Esophagus muscularis mucosa (tissue), 4 donors: ENCODE measurements at places on chromosomes 13 and 19. TPM values are rescaled to one million over a fixed set of nuclear protein-coding genes. Genes with fewer than 3 reads are reported as not detected.

IGFL2 gene
- total RNA-seq = not detected

FGF22 gene
- 2.0 TPM for total RNA-seq

GRCh38 chr19:7268705-7269098 is 25.5 kb downstream of the INSR start:
- no peaks in the 10 kb centered on the region for H3K27me3 ChIP-seq
- peaks cover 44% of the 10 kb centered on the region for H3K4me1 ChIP-seq
- no peak for DNase-seq
- no peak overlapping the region for H3K4me3 ChIP-seq
- H3K27ac ChIP-seq = no peak overlapping the region

FSD1 gene
- total RNA-seq = 0.50 TPM

GRCh38 chr19:32471095-32471494 is 65.5 kb downstream of the DPY19L3 start:
- no peak overlapping the region for H3K27ac ChIP-seq
- no peaks in the 10 kb centered on the region for H3K27me3 ChIP-seq
- H3K36me3 ChIP-seq = no peaks in the 10 kb centered on the region
- no peak overlapping the region for H3K4me3 ChIP-seq

GRCh38 chr13:98987275-98987674 is 9.4 kb upstream of the DOCK9 start:
- no peak overlapping the region for H3K27ac ChIP-seq
- no peaks in the 10 kb centered on the region for H3K27me3 ChIP-seq
- H3K4me3 ChIP-seq = no peak overlapping the region
- DNase-seq = no peak
- H3K4me1 ChIP-seq = peaks cover 56% of the 10 kb centered on the region
- H3K36me3 ChIP-seq = no peaks in the 10 kb centered on the region

MCF2L gene
- 38.6 TPM for total RNA-seq

LYPD3 gene
- 0.99 TPM for total RNA-seq

PMIS2 gene
- total RNA-seq = not detected

NTN5 gene
- total RNA-seq = 0.17 TPM

- peaks cover 72% of the 10 kb centered on the region for H3K4me1 ChIP-seq
- peaks cover 25% of the 10 kb centered on the region for H3K36me3 ChIP-seq
- H3K27me3 ChIP-seq = no peaks in the 10 kb centered on the region
- peak; percentile 95 for DNase-seq
- H3K4me3 ChIP-seq = peak overlapping the region; percentile 67
- H3K27ac ChIP-seq = peak overlapping the region; percentile 89
Measured at GRCh38 chr19:41225238-41226052, 6.4 kb downstream of the AXL start.

DNA sequence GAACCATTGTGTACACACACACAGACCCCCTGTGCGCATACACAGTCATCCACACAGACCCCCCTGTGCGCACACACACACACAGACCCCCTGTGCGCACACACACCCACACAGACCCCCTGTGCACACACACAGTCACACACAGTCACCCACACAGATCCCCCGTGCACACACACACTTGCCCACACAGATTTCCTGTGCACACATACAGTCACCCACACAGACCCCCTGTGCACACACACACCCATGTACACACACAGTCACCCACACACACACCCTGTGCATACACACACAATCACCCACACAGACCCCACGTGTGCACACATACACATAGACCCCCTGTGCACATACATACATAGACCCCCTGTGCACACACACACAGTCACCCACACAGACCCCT is 106.1 kb downstream of the HSPH1 start:
- no peak for DNase-seq
- H3K27ac ChIP-seq = no peak overlapping the region
- no peaks in the 10 kb centered on the region for H3K27me3 ChIP-seq
- H3K36me3 ChIP-seq = no peaks in the 10 kb centered on the region
- no peaks in the 10 kb centered on the region for H3K4me1 ChIP-seq

DNA sequence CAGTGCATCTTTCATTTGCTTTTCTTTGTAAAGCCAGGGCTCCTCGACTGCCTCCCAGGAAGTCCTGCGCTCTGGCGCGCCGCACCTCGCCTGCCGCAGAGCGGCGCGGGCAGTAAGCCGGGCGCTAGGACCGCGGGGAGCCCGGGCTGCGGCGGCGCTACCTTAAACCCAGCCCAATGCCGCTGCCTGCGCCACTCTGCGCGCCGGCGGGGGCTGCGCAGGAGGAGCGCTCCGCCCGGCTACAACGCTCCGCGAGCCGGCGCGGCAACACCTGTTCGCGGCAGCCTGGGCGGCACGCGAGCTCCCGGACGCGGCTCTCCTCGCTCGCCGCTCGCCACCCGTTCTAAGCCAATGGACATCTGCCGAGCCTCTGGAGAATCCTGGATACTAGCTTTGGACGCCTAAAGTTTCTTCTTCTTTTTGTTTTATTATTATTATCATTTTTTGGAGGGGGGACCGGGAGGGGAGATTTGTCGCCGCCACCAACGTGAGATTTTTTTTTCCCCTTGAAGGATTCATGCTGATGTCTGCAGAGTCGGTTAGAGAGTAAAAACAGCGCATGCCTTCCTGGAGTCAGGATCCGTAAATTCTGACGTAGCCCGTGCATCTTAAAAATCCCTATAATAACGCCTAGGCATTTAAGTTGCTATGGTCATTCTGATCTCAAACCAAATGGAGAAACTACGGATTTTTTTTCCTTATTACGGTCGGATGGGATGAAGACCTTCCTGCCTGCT is at the start of gene FGF9:
Gene FGF9, plus strand, starts transcription at position 191 of the 737 bp plus-strand sequence. CDS start 840 bp downstream, outside the sequence.
- peak within 1 kb of the TSS; percentile 66 for H3K4me3 ChIP-seq
- no peaks in the 10 kb centered on the region for H3K36me3 ChIP-seq
- DNase-seq = no peak
- H3K4me1 ChIP-seq = peaks cover 75% of the 10 kb centered on the region

MCEMP1 gene
- total RNA-seq = not detected

DNA sequence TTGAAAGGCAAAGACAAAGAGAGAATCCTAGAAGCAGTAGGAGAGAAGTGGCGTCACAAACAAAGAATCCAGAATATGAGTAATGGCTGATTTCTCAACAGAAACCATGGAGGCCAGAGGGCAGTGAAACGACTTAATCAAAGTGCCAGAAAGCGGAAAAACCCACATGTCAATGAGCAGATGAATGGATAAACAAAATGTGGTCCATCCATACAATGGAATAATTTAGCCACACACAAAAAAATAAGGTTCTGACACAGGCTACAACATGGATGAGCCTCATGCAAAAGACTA is 52.2 kb upstream of the RANBP3 start:
- no peaks in the 10 kb centered on the region for H3K27me3 ChIP-seq
- no peaks in the 10 kb centered on the region for H3K4me1 ChIP-seq
- H3K27ac ChIP-seq = no peak overlapping the region
- H3K36me3 ChIP-seq = peaks cover 16% of the 10 kb centered on the region
- no peak overlapping the region for H3K4me3 ChIP-seq
- DNase-seq = no peak

DNA sequence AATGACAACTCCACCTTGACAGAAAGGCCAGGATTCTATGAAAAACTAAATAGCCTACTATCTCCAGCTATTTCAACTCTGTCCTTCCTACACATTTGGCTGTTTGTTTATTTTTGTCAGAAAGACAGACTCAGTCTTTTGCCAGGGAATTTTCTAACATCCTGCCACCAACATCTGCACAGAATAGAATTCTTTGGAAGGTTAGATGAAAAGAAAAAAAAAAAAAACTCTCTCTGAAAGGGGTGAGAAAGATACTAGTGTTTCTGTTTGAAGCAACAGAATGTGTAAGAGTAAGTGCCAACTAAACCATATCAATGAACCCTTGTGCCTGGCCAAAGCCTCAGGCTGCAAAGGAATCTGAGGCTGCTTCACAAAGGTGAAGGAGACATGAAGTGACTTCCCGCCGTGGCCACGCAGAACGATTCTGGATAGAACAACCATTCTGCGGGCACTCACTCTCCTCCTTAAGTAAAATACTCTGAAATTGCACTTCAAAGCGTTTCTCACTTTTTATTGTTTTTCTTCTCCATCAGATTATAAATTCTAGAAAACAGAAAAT is 498.2 kb downstream of the IRS2 start:
- no peak overlapping the region for H3K4me3 ChIP-seq
- no peak overlapping the region for H3K27ac ChIP-seq
- H3K4me1 ChIP-seq = no peaks in the 10 kb centered on the region
- no peaks in the 10 kb centered on the region for H3K36me3 ChIP-seq
- H3K27me3 ChIP-seq = no peaks in the 10 kb centered on the region

GRCh38 chr19:9406798-9407352 is 28.5 kb downstream of the ZNF266 start:
- DNase-seq = no peak
- no peaks in the 10 kb centered on the region for H3K27me3 ChIP-seq
- peaks cover 2% of the 10 kb centered on the region for H3K36me3 ChIP-seq

YJU2 gene
- 27.5 TPM for total RNA-seq

GRCh38 chr13:102838982-102839381 is 6.8 kb upstream of the ERCC5 start:
- no peak overlapping the region for H3K4me3 ChIP-seq
- DNase-seq = no peak
- peaks cover 12% of the 10 kb centered on the region for H3K36me3 ChIP-seq
- no peaks in the 10 kb centered on the region for H3K27me3 ChIP-seq
- H3K27ac ChIP-seq = no peak overlapping the region

DNA sequence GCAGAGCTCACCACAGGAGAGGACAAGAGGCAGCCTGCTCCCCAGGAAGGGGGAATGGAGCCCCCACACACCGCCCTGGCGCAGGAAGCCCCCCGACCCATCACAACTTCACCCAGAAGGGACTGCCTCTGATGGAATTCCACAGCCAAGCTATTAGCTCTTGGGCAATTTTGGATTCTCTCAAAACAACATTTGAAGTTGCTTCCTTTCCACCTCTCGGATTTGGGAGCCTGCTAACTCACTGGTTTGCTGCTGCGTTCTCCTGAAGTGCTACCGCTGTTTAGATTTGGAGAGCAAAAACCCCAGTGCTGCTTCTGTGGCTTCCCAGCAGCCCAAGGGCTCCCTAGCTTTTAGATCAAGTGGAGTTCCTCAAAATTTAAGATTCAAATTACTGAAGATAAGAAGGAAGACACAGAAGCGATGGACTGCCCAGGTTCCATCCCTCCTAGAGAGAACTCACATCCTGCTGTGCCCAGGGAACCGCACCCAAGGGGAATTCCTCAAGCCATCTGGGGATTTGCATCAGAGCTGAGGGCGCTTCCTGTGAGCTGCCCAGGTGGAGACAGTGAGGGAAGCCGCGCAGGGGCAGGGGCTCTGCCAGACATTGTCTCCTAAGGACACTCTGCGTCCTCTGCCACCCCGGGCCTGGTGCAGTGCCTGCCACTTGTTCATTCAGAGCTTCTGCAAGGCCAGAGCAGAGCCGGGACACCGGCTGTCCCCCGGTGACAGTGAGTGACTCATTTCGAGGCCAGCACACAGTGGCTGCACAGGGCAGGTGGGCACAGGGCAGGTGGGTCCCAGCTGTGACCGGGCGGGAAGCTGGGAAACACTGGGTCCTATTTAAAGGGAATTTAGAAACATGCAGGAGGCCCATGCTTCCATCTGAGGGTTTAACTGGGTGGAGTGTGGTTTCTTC is 45.5 kb downstream of the COL4A1 start:
- peak overlapping the region; percentile 80 for H3K27ac ChIP-seq
- no peak overlapping the region for H3K4me3 ChIP-seq

PPP5C gene
- total RNA-seq = 61.5 TPM

ZNF540 gene
- total RNA-seq = 5.4 TPM

DNA sequence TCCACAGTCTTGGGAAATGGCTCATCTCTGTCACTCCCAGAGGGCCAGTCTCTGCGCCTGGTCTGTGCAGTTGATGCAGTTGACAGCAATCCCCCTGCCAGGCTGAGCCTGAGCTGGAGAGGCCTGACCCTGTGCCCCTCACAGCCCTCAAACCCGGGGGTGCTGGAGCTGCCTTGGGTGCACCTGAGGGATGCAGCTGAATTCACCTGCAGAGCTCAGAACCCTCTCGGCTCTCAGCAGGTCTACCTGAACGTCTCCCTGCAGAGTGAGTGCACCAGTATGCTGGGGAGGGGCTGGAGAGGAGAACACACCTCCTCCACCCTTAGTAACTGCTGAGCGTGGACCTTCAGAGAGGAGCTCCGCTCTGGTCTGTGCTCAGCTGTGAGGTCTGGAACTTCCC is 2.3 kb downstream of the SIGLEC9 start:
- no peaks in the 10 kb centered on the region for H3K4me1 ChIP-seq
- H3K4me3 ChIP-seq = peak overlapping the region; percentile 32
- H3K27ac ChIP-seq = no peak overlapping the region
- H3K27me3 ChIP-seq = no peaks in the 10 kb centered on the region

CBLC gene
- not detected for total RNA-seq

DNA sequence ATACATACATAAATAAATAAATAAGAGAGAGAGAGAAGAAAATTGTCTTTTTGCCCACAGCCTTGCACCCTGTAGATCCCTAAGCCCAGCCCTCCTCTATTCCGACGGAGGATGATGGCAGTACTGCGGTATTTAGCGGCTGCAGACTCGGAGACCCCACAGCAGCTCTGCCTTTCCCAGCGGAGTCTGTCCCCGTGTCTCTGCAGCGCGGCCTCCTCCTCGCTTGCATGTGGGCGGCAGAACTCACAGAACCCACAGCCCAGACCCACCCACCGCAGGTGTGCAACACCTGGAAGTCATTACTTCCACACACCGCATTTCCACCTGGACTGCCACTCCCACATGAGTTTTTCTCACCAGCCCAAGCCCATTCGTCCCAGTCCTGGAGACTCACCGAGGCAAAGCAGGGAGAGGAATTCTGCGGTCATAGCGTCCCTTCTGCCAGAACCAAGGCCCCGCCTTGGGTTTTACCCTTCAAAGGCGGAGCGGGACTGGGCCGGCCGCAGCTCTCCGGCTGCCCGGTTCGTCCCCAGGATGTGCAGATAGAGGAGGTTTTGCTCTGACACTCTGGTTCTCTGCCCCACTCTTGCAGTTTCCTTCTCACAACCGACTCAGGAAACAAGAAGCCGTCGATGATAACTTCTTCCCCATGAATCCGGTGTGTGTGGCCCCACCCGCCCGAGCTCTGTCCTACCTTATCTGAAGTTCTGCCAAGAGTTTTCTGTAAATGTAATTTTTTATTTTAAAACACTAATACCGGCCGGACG is at the start of gene VSTM1:
Gene VSTM1, minus strand, starts transcription at position 548 of the 767 bp plus-strand sequence. Its CDS starts 120 bp downstream, at position 428.
- no peak within 1 kb of the TSS for H3K4me3 ChIP-seq
- no peaks in the 10 kb centered on the region for H3K4me1 ChIP-seq
- H3K36me3 ChIP-seq = no peaks in the 10 kb centered on the region
- no peak within 1 kb of the TSS for H3K27ac ChIP-seq
- DNase-seq = no peak

- no peaks in the 10 kb centered on the region for H3K27me3 ChIP-seq
- H3K4me3 ChIP-seq = no peak overlapping the region
- no peaks in the 10 kb centered on the region for H3K36me3 ChIP-seq
- H3K27ac ChIP-seq = no peak overlapping the region
- no peaks in the 10 kb centered on the region for H3K4me1 ChIP-seq
- DNase-seq = no peak
Measured at GRCh38 chr13:57568865-57569264, 62.7 kb upstream of the PCDH17 start.

DNA sequence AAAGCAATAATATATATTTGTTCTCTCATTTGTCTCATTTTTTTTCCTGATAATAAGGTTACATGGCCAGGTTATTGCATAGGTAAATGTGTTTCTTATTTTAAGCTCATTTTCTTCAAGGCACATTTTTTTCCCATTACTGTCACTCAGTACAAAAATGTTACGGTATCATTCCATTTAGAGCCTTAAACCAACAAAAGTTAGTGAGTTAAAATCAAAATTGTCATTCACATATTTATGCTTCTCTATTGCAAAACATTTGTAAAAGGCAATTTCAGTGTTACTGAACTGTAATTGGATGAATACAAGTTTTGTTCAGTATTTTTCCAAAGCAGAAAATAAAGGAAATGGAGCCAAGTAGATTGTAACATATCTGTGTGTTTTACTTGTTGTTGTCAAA is 117.6 kb upstream of the MAB21L1 start:
- no peak overlapping the region for H3K4me3 ChIP-seq
- H3K36me3 ChIP-seq = no peaks in the 10 kb centered on the region
